ENCODE measurements at places on chromosomes 12 and 14.

DNA sequence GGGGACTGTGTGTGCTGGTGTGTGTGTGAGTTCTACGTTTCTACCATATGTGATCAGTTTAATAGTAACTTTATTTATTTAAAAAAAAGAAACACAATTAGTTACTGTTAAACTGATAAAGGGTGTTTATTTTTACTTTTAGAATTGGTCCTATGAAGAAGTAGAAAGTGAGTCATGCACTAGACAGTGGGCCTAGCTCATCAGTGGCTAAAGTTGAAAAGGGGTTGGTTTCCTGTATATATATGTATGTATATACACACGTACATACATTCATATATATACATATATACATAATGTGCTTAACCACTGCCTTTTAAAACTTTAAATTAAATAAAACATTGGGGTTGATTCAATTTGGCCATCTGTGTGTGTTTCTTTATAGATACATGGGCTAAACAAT, 68.8 kb upstream of the TMEM263 start:
- no peak overlapping the region for H3K4me3 ChIP-seq
- no peaks in the 10 kb centered on the region for H3K4me1 ChIP-seq
- H3K36me3 ChIP-seq: peaks cover 4% of the 10 kb centered on the region
- DNase-seq: no peak
- H3K27ac ChIP-seq: no peak overlapping the region

DNA sequence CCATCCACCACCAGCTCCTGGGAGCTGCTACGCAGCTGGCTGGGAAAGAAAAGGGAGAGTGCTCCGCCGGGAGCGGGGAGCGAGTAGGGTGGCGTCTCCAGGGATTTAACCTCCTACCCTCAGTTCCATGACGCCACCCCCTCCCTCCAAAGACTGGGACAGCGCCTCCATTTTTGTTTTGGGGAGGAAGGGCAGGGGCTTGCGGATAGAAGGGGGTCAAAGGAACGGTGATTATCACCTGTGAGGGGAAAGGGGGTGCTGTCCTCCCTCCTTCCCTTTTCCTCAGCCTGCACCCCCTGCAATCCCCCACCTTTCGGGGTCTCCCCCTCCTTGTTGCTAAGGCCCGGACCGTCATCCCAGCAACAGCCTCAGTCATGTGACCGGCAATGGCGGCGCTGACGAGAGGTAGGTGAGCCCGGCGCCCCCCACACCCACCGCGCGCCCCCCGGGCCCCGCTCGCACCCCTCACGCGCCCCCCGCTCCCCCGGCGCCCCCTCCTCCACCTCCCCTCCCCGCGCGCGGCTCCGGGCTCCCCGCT, at the start of gene DTX3:
Gene DTX3, plus strand, starts transcription at position 371 of the 538 bp plus-strand sequence. CDS start 1,694 bp downstream, outside the sequence.
- peaks cover 28% of the 10 kb centered on the region for H3K4me1 ChIP-seq
- peak within 1 kb of the TSS; percentile 81 for H3K4me3 ChIP-seq
- H3K36me3 ChIP-seq: peaks cover 22% of the 10 kb centered on the region
- peak within 1 kb of the TSS; percentile 89 for H3K27ac ChIP-seq

DNA sequence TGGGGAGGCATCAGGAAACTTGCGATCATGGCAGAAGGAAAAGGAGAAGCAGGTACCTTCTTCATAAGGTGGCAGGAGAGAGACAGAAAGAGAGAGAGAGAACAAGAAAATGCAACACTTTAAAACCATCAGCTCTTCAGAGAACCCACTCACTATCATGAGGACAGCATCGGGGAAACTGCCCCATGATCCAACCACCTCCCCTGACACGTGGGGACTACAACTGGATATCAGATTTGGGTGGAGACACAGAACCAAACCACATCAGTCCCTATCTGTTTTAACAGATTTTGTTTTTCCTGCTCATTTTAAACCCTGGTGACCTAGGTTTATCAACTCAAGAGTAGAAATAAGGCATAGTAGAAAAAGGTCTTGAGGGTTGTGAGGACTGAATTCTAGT, 210.1 kb upstream of the PLXNC1 start:
- no peak overlapping the region for H3K27ac ChIP-seq
- no peaks in the 10 kb centered on the region for H3K4me1 ChIP-seq
- no peaks in the 10 kb centered on the region for H3K36me3 ChIP-seq
- DNase-seq: no peak
- no peaks in the 10 kb centered on the region for H3K27me3 ChIP-seq

- H3K4me1 ChIP-seq: peaks cover 71% of the 10 kb centered on the region
- DNase-seq: no peak
- peaks cover 43% of the 10 kb centered on the region for H3K36me3 ChIP-seq
- H3K27ac ChIP-seq: peak overlapping the region; percentile 98
- no peaks in the 10 kb centered on the region for H3K27me3 ChIP-seq
- H3K4me3 ChIP-seq: peak overlapping the region; percentile 77
Observed at GRCh38 chr12:64666054-64666914, 56.0 kb downstream of the RASSF3 start.

- no peaks in the 10 kb centered on the region for H3K4me1 ChIP-seq
- no peaks in the 10 kb centered on the region for H3K36me3 ChIP-seq
- H3K27ac ChIP-seq: no peak overlapping the region
- H3K4me3 ChIP-seq: no peak overlapping the region
- DNase-seq: no peak
Observed at GRCh38 chr12:81401241-81401640, 323.4 kb downstream of the ACSS3 start.

- peak; percentile 35 for DNase-seq
- H3K4me3 ChIP-seq: no peak overlapping the region
- H3K27ac ChIP-seq: no peak overlapping the region
- peaks cover 36% of the 10 kb centered on the region for H3K4me1 ChIP-seq
- no peaks in the 10 kb centered on the region for H3K27me3 ChIP-seq
- peaks cover 28% of the 10 kb centered on the region for H3K36me3 ChIP-seq
Observed at GRCh38 chr14:73058922-73059673, 764 bp downstream of the RBM25 start.

DNA sequence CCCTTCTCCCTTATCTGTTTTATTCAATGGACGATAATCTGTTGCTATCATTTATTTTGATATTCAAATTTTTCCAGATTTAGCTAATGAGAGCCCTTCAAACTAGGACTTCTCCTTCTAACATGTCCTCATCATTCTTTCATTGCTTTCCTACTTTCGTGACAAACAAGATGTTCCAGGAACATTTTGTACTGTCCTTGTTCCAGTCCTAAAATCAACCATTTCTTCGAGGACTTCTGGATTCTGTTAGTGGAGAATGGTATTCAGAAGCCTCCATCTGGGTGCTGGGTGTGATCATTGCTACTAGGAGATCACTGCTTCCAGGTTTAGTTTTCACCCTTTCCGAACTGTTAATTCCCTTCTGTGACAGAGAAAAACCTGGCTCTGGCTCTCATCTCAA, 29.5 kb upstream of the FBXO34 start:
- no peak overlapping the region for H3K27ac ChIP-seq
- H3K4me1 ChIP-seq: no peaks in the 10 kb centered on the region
- H3K4me3 ChIP-seq: no peak overlapping the region
- peaks cover 16% of the 10 kb centered on the region for H3K27me3 ChIP-seq
- H3K36me3 ChIP-seq: no peaks in the 10 kb centered on the region
- DNase-seq: no peak

DNA sequence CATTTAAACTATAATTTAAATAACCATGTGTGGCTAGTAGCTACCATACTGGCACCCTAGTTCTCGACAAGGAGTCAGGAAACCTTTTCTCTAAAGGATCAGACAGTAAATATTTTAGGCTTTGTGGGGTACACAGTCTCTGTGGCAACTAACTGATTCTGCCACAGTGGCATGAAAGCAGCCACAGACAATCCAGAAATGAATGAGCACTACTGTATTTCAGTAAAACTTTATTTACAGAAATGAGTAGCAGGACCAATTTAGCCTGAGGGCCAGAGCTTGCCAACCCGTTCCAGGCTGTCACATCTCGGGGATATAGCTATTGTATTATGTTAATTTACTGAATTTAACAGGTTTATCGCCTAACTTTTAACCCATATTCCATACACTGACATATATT, 278.7 kb downstream of the ITPR2 start:
- H3K27ac ChIP-seq: no peak overlapping the region
- peaks cover 5% of the 10 kb centered on the region for H3K4me1 ChIP-seq
- no peak overlapping the region for H3K4me3 ChIP-seq
- peaks cover 6% of the 10 kb centered on the region for H3K36me3 ChIP-seq
- no peak for DNase-seq

DNA sequence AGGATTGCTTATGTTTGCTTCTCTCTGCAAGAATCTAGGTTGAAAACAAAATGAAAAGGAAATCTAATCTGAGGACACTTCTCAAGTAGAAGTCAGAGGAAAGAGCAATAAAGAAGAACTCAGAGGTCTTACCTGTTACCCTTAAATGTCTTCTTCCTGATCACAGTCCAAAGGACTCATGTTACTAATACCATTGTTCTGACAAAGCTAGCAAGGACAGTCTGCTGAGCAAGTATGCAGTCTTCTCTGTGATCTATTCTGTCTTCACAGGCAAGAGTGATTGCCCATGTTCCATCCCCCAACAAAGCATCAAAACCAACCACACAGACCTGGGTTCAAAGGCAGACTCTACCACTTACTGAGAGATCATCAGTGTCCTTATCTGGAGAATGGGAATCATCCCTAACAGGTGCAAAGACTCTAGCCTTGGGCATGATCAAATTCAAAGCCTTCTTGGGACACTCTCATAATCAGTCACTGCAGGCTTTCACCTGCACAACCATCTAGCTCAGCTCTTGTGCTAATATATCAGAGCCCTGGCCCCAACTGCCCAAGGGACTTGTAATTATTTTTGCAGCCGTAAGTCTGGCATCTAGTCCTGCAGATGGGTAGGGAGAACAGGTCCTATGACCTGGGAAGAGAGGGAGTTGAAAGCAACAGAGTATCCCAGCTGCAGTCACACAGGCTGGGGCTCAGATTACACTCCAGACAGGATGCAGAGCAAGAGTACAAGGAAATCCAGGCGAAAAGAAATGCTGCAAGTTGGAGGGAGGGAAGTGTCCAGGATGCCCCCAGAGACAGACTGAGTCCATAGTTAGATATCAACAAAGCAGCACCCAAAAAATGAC, 97.9 kb upstream of the NUDT4 start:
- no peak overlapping the region for H3K27ac ChIP-seq
- H3K27me3 ChIP-seq: no peaks in the 10 kb centered on the region
- H3K4me1 ChIP-seq: no peaks in the 10 kb centered on the region
- H3K36me3 ChIP-seq: peaks cover 3% of the 10 kb centered on the region
- no peak for DNase-seq

DNA sequence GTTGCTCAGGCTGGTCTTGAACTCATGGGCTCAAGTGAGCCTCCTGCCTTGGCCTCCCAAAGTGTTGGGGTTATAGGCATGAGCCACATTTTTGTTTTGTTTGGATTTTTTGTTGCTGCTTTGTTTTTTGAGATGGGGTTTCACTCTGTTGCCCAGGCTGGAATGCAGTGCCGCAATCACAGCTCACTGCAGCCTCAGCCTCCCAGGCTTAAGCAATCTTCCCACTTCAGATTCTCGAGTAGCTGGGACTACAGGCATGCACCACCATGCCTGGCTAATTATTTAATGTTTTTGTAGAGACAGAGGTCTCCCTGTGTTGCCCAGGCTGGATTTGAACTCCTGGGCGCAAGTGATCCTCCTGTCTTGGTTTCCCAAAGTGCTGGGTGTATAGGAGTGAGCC, 5.7 kb upstream of the PLEK2 start:
- peaks cover 1% of the 10 kb centered on the region for H3K4me1 ChIP-seq
- H3K4me3 ChIP-seq: no peak overlapping the region
- peaks cover 6% of the 10 kb centered on the region for H3K36me3 ChIP-seq
- H3K27ac ChIP-seq: no peak overlapping the region
- peaks cover 25% of the 10 kb centered on the region for H3K27me3 ChIP-seq

- no peak for DNase-seq
- H3K4me3 ChIP-seq: no peak overlapping the region
- H3K27me3 ChIP-seq: no peaks in the 10 kb centered on the region
- H3K27ac ChIP-seq: no peak overlapping the region
- H3K4me1 ChIP-seq: no peaks in the 10 kb centered on the region
Observed at GRCh38 chr14:46058964-46059563, 592.5 kb downstream of the RPL10L start.

DNA sequence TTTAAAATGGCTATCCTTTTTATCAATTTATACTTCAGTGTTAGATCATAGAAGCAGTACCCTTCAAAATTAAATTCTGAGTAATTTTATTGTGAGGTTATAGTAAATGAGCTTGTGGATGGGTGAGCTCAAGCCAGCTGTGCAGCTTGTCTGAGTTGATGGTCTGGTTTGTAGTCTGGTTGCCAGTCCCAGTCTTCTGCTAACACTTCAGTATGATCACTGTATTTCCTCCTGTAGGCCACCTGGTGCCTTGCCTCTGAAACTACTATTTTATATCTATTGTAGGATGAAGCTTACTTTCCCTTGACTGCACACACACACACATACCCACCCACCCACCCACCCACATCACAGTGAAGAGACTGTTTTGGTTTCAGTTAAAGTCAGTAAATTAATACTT, 496.4 kb downstream of the PCNX1 start:
- H3K4me3 ChIP-seq: no peak overlapping the region
- DNase-seq: peak; percentile 14
- H3K36me3 ChIP-seq: peaks cover 3% of the 10 kb centered on the region
- no peaks in the 10 kb centered on the region for H3K27me3 ChIP-seq

DNA sequence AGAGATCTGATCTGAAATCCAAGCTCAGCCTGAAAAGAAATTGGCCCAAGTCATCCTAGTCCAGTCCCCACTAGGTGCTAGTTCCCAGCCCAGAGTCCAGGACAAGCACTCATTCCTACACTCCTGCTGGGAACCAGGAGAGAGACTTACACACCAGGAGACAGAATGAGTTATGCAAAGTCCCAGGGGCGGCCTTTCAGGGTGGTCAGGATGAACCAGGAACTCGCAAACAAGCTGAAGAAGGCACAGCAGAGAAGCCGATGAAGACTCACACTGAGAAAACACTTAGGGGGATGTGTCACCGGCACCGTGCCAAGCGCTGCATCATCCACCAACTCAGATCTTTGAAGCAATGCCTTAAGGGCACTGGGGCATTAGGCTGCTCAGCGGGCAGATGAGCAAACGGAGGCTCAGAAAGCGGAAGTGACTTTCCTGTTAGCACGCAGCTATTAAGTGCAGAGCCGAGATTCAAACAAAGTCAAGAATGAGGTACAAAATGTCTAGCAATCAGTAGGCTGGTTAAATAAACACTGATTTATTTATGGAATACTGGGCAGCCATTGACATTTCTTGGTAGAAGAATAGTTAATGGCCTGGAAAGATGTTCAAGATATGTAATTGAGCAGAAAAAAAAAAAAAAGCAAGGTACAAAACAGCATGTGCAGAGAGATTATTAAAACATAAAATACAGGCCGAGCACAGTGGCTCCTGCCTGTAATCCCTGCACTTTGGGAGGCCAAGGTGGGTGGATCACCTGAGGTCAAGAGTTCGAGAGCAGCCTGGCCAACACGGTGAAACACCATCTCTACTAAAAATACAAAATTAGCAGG, 78.7 kb downstream of the LRRC74A start:
- H3K4me3 ChIP-seq: peak overlapping the region; percentile 69
- peak; percentile 35 for DNase-seq
- peaks cover 19% of the 10 kb centered on the region for H3K4me1 ChIP-seq
- H3K27ac ChIP-seq: peak overlapping the region; percentile 81

Data from effector memory CD8-positive, alpha-beta T cell (primary cell).